ENCODE measurements at places on chromosomes 2 and 18.

- DNase-seq: peak; percentile 37
These were observed 88.2 kb downstream of the HS1BP3 start for GRCh38 chr2:20562540-20563225.

DNA sequence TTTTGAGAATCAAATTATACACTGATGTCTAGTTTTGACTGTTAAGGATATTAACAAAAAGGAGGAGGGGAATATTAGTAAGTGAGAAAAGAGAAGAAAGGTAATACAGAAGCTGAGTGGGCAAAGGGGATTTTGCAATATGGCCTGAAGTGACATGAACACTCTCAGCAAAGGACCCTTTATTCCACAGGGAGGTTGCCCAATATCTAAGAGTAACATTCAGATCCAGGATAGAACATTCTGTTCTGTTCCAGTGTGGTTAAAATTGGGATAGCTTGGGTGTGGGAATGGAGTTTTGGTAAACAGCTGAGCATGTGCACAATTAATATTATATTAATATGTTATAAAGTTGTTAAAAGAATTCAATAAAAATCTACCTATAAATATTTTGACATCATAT is 120.1 kb downstream of the ZNF385B start:
- DNase-seq: no peak

GRCh38 chr2:157903626-157904025 is 27.5 kb upstream of the ACVR1 start:
- DNase-seq: no peak

DNA sequence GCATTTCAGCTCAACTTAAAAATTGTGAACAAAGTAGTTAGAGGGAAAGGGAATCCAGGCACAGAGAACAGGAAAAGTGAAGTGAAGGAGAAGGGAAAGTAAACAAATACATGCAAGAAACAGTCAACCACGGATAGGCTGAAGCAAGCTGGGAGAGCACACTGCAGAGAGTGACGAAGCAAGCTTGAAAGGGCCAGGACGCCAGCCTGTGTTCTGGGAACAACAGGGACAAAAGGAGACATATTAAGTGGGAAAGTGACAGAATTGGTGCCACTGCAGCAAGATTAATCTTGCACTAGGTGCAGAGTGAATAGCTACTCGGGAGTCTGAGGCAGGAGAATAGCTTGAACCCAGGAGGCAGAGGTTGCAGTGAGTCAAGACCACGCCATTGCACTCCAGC is 197.3 kb downstream of the SOX11 start:
- DNase-seq: no peak

GRCh38 chr2:162091325-162092007 is 17.5 kb upstream of the DPP4 start:
- no peak for DNase-seq

GRCh38 chr2:83470928-83471327 is 988.2 kb downstream of the SUCLG1 start:
- DNase-seq: no peak

- DNase-seq: no peak
These were observed 834.9 kb downstream of the DPP10 start for GRCh38 chr2:115277366-115277765.

GRCh38 chr2:55156326-55156725 is 75.8 kb downstream of the CLHC1 start:
- no peak for DNase-seq

GRCh38 chr18:70423120-70423519 is 134.3 kb downstream of the SOCS6 start:
- DNase-seq: no peak

DNA sequence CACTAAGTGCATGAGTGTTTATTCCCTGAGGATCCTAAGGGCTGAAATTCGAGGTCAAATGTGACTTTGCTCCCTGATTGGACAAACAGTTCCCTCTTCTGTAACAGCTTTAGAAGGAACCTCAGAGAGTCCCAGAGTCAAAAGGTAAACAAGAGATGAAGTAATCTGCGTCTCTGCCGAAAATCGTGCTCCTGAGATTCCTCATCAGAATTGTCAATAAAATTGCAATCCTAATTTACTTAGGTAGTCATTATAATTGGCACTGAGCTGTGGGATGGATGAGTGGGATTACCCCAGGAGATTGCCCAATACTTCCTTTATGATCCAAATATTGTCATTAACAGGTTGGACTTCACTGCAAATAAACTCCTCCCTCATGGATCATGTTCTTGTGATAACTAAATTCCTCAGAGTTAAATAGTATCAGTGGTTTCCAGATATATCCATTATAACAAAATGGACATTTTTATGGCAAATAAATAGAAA is 907 bp upstream of the SUCLG1 start:
- DNase-seq: no peak

DNA sequence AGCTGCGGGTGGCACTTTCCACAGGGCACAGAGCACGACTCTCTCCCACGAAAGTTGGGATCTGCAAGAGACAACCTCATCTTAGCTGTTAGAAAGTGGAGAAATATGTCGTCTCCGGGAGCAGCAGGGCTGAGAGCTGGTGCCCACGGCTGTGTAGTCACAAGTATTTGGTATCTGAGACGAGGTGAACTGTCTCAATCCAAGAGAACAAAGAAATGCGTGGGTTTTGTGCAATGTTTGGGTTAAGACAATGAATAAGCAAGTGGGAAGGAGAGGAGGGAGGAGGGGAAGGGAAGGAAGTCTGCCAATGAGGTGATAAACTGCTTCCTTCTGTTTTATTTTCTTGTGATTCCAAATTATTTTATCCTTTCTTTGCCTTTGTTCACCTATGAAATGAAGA is 18.0 kb downstream of the DYTN start:
- DNase-seq: no peak

DNA sequence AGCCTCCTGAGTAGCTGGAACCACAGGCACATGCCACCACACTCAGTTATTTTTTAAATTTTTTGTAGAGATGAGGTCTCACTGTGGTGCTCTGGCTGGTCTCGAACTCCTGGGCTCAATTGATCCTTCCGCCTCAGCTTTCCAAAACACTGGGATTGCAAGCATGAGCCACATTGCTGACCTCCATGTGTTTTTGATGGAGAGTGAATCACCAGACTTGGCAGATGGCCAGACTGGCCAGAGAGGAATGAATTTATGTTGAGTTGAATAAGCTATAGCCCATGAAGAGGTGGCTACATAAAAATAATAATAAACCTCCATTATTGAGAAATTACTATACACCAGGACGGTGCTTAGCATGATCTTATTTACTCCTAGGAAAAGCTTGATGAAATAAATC is 91.5 kb downstream of the MREG start:
- DNase-seq: no peak

GRCh38 chr2:121368836-121369235 is 83.8 kb upstream of the TFCP2L1 start:
- DNase-seq: no peak

DNA sequence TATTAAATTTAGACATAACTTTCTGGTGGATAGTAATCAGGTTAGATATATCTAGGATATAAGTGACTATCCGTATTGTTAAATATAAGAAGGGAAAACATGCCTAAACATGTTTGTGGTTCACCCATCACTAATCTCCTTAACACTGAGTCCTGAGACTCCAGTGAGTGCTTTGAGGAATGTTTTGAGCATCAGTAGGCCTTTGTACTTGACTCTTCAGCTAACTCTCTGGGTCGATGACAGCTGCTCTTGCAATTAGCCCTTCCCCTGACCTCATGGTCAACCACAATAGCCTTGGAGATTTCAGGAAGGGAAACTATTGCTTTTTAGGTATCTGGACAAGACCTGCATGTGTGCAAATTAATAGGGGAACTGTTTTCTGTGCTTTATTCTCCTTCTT is 716.8 kb downstream of the EPHA4 start:
- no peak for DNase-seq

- DNase-seq: no peak
These were observed 7.5 kb upstream of the SP3 start for GRCh38 chr2:173972636-173973035.

GRCh38 chr2:95061601-95062183 is 36.2 kb downstream of the MAL start:
- DNase-seq: peak; percentile 34

DNA sequence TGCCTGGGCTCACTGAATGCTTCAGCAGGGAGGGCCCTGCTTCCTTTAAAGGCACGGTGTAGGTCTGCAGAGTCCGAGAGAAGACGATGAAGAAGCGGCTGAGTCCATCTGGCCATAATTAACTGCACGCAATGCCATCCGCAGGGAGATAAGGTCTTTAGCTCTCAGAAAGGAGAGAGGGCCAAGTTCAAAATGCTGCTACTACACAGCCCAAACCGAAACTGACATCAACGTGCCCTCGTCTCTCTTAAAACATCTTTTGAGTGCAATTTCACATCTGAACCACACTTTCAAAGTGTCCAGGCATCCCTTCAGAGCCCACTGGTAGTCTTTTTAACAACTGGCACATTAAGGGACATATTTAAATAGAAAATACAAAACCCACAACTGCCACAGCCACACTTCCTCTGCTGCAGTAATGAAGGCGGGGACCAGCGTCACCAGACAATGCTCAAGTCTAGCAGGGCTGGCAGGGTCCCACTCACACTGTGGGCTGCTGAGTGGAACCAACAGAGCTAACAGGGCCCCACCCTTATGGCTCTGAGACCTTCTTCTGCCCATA is 35.8 kb downstream of the ST3GAL5 start:
- DNase-seq: no peak

DNA sequence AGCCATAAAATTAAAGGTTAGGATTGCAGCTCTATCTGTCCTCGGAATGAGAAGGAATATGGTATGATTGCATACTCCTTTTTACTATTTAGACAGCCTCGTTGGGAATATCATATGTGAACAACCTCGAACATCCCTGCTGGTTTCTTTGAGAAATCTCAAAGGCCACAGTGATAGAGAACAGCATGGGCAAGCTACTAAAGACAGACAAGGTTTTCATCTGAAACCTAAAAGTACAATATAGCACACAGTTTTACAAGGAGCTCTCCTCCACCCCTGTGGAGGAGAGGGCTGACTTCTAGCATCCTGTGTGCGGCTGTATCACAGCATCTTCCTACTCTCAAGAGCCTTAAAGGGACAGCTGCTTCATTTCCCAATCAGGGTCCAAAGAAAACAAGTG is 104.3 kb downstream of the VWC2L start:
- DNase-seq: no peak

GRCh38 chr2:27838502-27838901 is 51.7 kb downstream of the RBKS start:
- DNase-seq: no peak

DNA sequence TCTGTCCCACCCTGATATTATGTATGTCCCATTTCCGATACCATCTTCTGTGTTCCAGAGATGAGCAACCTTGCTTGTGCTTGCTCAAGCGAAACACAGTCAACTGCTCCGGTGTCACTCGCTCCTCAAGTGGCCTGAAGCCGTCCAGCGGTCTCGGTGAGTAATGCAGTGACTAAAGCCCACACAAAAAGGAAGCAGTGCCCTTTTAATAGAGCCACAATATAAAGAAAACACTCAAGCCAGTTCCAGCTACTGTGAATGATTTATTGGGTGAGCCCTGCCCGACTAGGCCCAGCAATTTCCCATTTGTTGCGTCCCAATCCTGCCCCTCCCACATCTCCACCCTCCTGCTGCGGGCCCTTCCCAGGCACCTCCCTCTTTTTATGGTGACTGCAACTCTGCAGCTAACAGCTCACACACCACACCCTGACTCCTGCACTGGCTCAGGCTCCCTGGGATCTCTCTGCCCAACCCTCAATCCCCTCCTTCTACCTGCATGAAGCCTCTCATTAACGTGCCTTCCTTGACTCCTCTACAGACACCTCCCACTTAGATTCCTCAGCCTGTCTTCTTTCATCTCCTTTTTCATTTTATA is 44.2 kb upstream of the DSC1 start:
- peak; percentile 86 for DNase-seq

DNA sequence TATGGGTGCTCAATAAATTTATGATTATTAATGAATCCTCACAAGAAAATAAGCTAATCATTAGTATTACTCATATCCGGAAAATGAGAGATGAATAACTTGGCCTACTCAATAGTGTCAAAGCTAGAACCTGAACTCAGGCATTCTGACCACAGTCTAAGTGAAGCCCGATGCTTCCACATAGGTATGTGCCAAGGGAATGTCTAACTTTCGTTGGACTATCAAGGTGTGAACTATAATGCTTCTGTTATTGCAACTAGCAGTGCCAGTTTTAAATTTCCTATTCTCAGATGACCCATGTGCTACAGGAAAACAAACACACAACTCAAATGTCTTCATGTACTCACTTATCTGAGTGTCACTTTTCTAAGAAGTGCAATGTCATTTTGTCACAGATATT is 1.8 kb downstream of the BARD1 start:
- no peak for DNase-seq

GRCh38 chr2:233449921-233450863 is 95.9 kb downstream of the DGKD start:
- DNase-seq: peak; percentile 60

DNA sequence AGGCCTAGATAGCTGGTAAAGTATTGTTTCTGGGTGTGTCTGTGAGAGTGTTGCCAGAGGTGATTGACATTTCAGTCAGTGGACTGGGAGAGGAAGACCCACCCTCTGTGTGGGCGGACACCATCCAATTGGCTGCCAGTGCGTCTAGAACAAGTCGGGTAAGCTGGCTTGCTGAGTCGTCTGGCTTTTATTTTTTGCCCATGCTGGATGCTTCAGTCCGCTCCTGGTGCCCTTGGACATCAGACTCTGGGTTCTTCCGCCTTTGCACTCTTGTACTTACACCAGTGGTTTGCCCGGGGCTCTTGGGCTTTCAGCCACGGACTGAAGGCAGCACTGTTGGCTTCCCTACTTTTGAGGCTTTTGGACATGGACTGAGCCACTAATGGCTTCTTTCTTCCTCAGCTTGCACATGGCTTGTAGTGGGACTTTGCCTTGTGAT is 24.3 kb downstream of the DIS3L2 start:
- no peak for DNase-seq

DNA sequence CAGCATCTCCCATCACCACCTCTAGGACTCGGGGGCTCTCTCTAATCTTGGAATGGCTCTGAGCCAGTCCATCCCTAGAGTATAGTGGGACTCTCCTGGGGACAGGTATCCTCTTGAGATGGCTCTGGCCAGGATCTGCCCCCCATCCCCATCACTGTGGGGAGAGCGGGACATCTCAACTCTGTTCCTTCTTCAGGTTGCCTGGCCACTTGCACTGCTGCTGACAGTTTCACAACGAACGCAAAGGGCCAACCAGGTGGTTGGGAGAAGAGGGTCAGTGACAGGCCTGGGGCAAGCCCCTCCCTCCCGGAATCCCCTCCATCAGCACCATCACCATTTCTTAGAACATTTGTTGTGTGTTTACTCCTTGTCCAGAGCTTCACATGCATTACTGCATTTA is 62.6 kb downstream of the CIB4 start:
- DNase-seq: peak; percentile 39

- no peak for DNase-seq
These were observed 348.9 kb upstream of the RAB12 start for GRCh38 chr18:8260319-8260718.

DNA sequence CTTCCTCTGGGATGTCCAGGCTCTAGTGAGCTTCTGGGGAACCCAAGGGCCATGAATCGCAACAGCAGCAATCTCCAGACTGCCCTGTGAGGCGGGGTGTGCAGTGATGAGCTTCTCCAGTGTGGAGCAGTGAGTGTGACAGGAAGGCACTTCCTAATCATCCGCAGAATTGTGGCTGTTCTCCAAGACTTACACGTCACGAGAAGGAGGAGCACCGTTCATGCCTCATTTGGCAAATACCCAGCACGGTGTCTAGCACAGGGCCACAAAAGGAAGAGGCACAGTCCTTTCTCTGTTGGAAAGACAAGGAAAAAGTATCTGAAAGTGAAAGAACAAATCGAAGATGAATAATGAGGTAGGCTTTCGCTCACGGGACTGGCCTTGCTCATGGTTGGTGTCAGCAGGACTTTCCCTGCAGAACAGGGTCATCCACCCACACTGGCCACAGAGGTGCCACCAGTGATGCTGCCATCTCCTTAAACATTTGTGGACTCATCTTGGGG is 125.1 kb upstream of the HAAO start:
- peak; percentile 44 for DNase-seq
